ENCODE measurements at places on chromosomes 2 and 18. TPM values are rescaled to one million over a fixed set of nuclear protein-coding genes. Genes with fewer than 3 reads are reported as not detected.

DNA sequence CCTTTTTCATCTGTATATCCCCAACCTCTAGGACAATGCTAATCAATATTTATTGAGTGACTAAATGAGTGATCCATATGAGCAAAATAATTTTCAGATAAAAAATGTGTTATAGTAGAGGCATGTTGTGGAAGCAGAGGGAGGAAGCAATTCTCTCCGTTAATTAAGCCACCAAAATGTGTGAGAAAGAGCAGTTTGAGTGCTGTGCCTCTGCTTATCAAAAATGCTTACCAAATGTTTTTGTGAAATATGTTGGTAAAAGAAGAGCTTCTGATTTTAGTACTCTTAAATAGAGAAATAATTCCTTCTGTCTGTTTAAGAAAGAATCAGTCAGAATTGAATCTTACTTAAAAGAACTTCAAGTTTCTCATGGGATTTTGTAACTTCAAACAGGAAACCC is 90.3 kb downstream of the DTNA start:
- peaks cover 3% of the 10 kb centered on the region for H3K4me1 ChIP-seq
- peaks cover 2% of the 10 kb centered on the region for H3K36me3 ChIP-seq
- DNase-seq: no peak

DNA sequence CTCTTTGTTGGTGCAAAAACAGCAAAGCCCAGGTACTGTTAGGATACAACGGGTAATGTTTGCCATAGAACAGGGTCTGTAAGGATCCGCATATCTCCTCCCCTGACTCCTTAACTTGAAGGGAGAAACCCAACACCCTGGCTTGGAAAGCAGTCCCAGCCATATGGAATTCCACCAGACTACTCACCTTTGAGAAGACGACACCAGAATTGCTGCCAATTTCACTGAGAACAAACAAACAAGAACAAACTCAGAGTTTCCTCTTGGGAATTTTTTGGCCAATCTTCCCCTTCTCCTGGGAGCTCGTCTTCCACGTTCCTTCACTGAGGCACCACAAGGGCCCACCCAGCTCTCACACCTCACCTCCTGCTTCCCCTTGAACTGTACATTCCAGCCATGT is 29.2 kb downstream of the CAPN14 start:
- no peak for DNase-seq
- H3K4me1 ChIP-seq: no peaks in the 10 kb centered on the region
- H3K4me3 ChIP-seq: no peak overlapping the region
- H3K27me3 ChIP-seq: peaks cover 24% of the 10 kb centered on the region
- H3K36me3 ChIP-seq: peaks cover 8% of the 10 kb centered on the region

DNA sequence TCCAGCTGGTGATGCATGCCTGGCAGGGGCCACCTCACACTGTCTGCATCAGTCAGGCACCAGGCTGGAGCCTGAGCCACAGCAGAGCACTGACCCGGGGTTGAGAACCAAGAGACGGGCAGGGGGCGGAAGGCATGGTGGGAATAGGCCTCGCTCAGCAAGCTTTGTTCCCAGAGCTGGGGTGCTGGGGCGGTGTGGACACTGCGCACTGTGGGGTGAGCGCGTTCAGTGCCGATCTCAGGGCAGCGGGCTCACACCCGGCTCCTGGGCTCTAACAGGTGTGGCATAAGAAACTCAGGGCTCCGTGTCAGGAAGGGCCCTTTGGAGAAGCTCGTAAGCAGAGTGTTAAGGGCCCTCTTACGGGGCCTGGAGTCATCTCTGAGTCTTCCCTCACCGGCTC is 15.7 kb downstream of the SH3RF3 start:
- DNase-seq: no peak
- H3K36me3 ChIP-seq: no peaks in the 10 kb centered on the region

- H3K4me1 ChIP-seq: peaks cover 17% of the 10 kb centered on the region
- peaks cover 2% of the 10 kb centered on the region for H3K36me3 ChIP-seq
- H3K27ac ChIP-seq: no peak overlapping the region
- no peaks in the 10 kb centered on the region for H3K27me3 ChIP-seq
- H3K4me3 ChIP-seq: no peak overlapping the region
- no peak for DNase-seq
Observed at GRCh38 chr2:12293874-12294273, 422.9 kb upstream of the TRIB2 start.

DNA sequence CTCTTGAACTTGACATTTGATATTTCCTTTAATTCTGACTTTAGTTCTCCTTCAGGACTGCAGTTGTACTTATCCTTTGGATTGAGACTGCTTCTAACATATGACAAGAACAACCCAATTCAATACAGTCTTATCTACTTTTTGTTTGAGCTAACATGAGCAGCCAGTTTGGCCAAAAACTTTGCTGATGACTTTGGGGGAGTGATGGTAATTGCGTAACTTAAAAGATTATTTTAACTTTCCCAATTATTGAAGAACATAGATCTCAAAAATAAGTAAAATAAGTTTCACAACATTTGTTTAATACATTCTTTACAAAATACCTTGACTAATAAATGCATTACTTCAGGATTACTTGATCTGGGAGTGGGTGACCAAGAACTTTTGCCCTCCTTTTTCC is 1311.1 kb upstream of the NRXN1 start:
- no peak overlapping the region for H3K4me3 ChIP-seq
- DNase-seq: no peak
- no peaks in the 10 kb centered on the region for H3K4me1 ChIP-seq
- no peaks in the 10 kb centered on the region for H3K36me3 ChIP-seq
- no peak overlapping the region for H3K27ac ChIP-seq

GRCh38 chr18:54983041-54983686 is 23.9 kb upstream of the CCDC68 start:
- H3K36me3 ChIP-seq: no peaks in the 10 kb centered on the region
- no peak overlapping the region for H3K27ac ChIP-seq
- no peak overlapping the region for H3K4me3 ChIP-seq
- DNase-seq: no peak
- peaks cover 48% of the 10 kb centered on the region for H3K27me3 ChIP-seq

- peak within 1 kb of the TSS; percentile 84 for H3K27ac ChIP-seq
- DNase-seq: no peak
- peak within 1 kb of the TSS; percentile 90 for H3K4me3 ChIP-seq
- H3K36me3 ChIP-seq: peaks cover 3% of the 10 kb centered on the region
- H3K27me3 ChIP-seq: peaks cover 64% of the 10 kb centered on the region
- peaks cover 24% of the 10 kb centered on the region for H3K4me1 ChIP-seq
Observed at GRCh38 chr2:74499267-74499939, at the start of gene LBX2. LBX2 (minus strand) TSS chr2:74499603; CDS start chr2:74499537, 66 bp downstream.

DNA sequence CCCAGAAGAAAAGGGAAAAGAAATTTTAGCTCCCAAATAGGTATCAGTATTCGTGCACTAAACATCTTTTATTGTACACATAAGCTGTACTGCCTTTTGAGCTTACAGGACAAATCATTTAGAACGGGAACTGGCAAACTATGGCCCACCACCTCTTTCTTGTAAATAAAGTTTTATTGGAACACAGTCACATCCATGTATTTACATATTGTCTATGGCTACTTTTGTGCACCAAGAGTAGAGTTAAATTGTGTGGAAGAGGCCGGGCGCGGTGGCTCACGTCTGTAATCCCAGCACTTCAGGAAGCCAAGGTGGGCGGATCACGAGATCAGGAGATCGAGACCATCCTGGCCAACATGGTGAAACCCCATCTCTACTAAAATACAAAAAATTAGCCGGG is 5.7 kb downstream of the TM4SF20 start:
- no peak for DNase-seq
- H3K4me1 ChIP-seq: peaks cover 2% of the 10 kb centered on the region
- H3K4me3 ChIP-seq: no peak overlapping the region
- H3K27ac ChIP-seq: peak overlapping the region; percentile 77

SLC4A3 gene
- total RNA-seq: 0.08 TPM
